Breast epithelium (tissue), 4 donors: ENCODE measurements at places on chromosomes 12 and 14. TPM values are rescaled to one million over a fixed set of nuclear protein-coding genes. Genes with fewer than 3 reads are reported as not detected.

Gene SLC17A8
- not detected for total RNA-seq

Gene KLRC3
- not detected for total RNA-seq

Gene TAMALIN
- total RNA-seq = 27.2 TPM

Gene A2M
- 281 TPM for total RNA-seq

Gene SLC6A15
- 2.0 TPM for total RNA-seq

Gene GUCY2C
- total RNA-seq = not detected

Gene GZMH
- total RNA-seq = 0.80 TPM

Gene ESR2
- total RNA-seq = 0.98 TPM

Gene C1S
- total RNA-seq = 622 TPM

Gene GALNT6
- total RNA-seq = 5.8 TPM

Gene KRT82
- not detected for total RNA-seq

Gene VRK1
- 16.7 TPM for total RNA-seq

Gene PROX2
- total RNA-seq = not detected

Gene PDE3A
- 11.5 TPM for total RNA-seq

Gene PTPRB
- 18.4 TPM for total RNA-seq

Gene ERGIC2
- 46.1 TPM for total RNA-seq

Gene CARMIL3
- 0.98 TPM for total RNA-seq

Gene GALC
- total RNA-seq = 39.8 TPM

Gene WNT1
- not detected for total RNA-seq

Gene ARF6
- total RNA-seq = 39.2 TPM

Gene SERPINA12
- total RNA-seq = not detected
